Fibroblast of mammary gland (primary cell): ENCODE measurements at places on chromosomes 1 and 21.

- no peak for DNase-seq
Measured at GRCh38 chr1:153359241-153359640, 1.6 kb downstream of the S100A9 start.

GRCh38 chr1:76764638-76765454 is 102.4 kb upstream of the ST6GALNAC5 start:
- DNase-seq: no peak

DNA sequence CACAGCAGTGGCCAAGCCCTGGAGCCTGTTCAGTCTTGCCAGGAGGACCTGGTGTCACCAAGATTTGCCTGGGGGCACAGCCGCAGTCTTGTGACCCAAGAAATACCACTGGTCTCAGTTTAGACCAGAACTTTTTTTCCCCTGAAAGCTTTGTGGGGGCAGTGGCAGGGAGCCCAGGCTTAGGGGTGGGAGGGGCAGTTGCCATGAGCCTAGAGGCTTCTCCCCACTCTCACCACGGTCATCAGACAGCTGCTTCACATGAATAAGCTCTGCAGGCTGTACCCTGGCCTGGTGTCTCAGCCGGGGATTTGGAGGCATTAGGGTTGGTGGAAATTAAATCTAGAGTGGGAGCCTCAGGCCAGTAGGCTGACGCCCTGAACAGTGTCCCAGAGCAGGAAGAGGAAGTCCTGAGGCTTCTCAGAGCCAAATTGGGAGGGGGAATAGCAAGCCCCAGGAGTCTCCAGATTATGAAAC is 73.7 kb downstream of the SLC16A1 start:
- peak; percentile 30 for DNase-seq

- DNase-seq: peak; percentile 98
Measured at GRCh38 chr1:232477728-232478127, 152.2 kb downstream of the SIPA1L2 start.

DNA sequence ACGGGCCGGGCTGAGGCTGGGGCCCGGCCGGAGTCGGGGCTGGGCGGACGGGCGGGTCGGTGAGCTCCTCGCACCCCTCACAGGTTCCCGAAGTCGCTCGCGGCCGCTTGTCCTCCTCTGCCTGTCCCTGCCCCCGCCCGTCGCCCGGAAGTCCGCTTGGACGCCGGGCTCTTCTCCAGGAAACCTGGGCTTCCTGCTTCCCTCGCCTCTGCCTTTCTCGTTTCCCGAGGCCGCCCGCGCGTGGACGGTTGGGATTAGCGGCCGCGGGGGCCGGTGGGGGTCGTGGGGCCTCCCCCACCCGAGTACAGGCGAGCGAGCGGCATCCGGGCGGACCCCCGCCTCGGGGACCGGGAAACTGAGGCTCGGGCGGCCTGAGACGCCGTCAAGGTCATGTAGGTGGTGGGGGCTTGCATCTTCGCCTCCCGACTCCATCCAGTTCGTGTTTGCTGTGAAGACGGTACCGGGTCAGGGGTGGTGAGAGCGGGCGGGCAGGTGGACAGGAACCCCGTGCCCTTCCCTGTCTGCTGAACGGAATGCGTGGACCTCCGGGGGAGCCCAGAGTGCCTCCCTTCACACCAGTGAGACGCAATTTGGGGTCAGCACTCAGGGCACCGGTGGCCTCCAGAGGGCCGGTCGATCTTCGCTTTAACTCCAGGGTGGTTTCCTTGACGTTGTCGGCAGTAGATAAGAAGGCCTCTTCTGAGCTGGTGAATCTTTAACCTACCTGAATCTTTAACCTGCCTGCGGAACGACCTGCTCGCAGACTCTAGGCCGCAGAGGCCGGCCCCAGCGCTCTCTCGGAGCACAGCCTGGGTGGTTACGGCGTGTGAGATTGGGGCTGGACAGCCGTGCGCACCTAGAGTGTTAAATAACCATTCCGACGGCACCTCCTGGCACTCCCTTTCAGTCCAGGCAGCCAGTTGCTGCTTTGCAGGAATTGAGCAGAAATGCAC is 686 bp downstream of the ARF1 start:
- DNase-seq: no peak
